ENCODE measurements at places on chromosomes 7 and 10.

GRCh38 chr7:1137517-1138167 is 22.4 kb downstream of the ZFAND2A start:
- no peak for DNase-seq

DNA sequence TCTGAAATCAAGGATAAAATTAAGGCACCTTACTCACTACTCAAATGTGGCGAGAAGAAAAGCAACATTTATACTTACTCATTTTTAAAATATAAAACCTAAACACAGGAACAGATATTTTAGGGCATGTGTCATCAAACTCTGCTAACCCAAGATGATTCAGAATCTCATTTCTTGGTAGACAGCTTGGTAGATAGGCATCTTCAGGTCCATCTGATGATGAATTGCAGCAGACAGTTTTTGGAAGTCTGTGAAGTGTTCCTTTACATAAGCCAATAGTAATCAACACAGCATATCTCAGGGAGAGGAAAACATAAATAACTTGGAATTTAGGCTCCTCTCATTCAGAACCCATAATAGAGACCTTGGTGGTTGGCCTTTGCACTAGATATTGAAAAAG is 3.4 kb downstream of the HIPK2 start:
- DNase-seq: peak; percentile 43

DNA sequence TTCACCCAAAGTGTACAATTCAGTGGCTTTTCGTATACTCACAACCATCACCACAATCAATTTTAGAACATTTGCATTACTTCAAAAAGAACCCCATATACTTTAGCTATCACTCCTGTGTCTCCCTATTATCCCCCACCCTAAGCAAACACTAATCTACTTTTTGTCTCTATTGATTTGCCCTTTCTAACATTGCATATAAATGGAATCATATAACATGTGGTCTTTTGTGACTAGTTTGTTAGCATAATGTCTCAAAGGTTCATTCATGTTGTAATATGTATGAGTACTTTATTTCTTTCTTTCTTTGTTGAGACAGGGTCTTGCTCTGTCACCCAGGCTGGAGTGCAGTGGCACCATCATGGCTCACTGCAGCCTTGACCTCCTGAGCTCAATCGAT is 21.0 kb upstream of the DNAJC12 start:
- DNase-seq: no peak

DNA sequence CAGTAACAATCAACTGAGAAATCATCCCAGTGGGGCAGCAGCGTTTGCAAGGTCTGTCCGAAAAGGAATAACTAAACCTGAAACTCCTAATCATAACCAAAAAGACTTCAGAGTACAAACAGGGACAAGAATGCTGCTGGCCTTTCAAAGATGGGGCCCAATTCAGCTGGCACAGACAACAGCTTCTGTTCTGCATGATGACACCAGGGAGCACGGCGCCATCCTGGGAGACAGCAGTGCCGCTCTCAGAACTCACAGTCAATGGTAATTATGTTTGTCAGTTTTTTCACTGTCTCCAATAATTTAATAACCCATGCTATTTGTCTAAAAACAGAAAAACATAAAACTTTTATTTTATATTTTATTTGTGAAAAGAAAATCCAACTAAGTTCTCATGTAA is 90.0 kb downstream of the LARP4B start:
- DNase-seq: no peak

DNA sequence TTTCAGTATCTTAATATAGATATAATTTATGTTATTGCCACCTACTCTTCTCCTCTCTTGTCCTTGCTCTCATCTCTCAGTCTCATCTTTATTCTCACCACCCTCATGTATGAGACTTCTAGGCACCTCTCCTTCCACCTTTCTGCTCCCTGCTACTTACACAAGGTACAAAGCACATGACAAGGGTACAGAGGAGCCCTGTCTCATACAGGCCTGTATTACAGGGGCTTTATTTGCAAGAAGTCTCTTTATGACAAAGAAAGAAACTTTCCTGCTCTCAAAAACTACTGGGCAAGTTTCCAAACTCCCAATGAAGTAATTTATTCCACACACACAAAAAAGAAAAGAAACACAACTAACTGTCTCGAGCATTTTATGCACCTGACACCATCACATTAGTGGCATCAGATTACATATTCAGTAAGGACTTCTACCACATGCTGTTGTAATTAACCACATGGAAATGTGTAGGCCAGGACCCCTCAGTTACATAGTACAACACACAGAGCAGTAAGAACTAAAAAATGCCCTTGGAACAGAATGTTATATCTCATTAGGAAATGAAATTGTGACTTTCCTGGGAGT is 253.1 kb downstream of the FZD1 start:
- peak; percentile 67 for DNase-seq

GRCh38 chr10:6543431-6544005 is 36.6 kb downstream of the PRKCQ start:
- no peak for DNase-seq

GRCh38 chr7:98107313-98107721 is 655 bp downstream of the LMTK2 start:
- DNase-seq: peak; percentile 19

- no peak for DNase-seq
These were observed 567.8 kb downstream of the IPMK start for GRCh38 chr10:57699944-57700343.

DNA sequence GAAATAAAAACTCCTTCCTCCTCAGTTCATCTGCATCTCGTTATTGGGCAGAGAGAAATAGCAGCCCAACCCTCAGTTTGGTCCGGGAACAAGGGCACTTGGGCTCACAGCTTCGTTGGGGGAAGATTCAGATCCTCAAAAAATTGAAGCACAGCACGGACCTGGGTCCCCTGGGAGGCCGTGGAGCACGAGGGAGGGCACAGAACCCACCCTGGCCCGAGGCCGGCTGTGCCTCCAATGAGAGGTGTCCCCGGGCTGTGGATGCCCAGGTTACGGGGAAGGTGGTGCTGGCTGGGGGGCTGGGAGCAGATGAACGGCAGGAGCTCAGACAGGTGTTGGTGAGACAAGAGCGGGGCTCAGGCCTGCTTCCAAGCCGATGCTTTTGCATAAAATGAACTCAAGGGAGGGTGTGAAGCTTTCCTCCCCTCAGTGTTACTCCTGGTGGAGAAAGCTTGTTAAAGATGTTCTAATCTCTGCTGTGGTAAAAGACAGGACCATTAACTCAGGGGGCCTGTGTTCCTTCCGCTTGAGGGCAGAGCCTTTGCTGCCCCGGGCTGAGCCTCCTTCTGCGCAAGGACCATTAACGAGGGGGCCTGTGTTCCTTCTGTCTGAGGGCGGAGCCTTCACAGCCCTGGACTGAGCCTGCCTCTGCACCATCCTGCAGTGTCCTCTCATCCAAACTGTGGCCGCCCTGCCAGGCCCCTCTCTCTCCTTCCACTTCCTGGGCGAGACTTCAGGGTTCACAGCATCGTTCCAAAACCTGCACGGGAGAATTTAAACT is 302.2 kb downstream of the ADARB2 start:
- no peak for DNase-seq

- no peak for DNase-seq
These were observed 41.3 kb downstream of the AMZ1 start for GRCh38 chr7:2729031-2729892.

GRCh38 chr10:24920907-24921881 is 31.2 kb downstream of the PRTFDC1 start:
- peak; percentile 92 for DNase-seq

DNA sequence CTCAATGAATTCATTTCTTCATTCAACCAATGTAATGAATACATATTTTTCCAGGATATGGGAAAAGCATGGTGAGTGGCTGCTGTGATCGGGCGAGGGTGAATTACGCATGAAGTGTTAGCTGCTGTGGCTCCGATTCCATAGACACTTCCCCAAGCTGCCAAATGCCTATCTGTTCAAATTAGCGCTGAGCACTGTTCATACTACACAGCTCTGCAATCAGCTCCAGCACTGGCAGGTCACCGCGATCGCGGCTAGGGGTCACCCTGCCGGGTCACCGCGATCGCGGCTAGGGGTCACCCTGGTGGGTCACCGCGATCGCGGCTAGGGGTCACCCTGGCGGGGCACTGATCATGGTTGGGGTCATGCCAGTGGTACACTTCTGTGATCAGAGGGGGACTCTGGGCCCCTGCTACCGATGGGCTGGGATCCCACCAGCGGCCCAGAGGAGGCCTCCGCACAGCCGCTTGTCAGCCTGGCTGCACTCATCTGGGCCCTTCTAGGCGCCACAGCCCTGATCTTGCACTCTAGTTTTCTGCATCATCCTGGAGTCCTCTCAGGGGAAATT is 49.3 kb downstream of the JAKMIP3 start:
- DNase-seq: no peak

- DNase-seq: no peak
These were observed 67.3 kb downstream of the AFAP1L2 start for GRCh38 chr10:114336823-114337509.

DNA sequence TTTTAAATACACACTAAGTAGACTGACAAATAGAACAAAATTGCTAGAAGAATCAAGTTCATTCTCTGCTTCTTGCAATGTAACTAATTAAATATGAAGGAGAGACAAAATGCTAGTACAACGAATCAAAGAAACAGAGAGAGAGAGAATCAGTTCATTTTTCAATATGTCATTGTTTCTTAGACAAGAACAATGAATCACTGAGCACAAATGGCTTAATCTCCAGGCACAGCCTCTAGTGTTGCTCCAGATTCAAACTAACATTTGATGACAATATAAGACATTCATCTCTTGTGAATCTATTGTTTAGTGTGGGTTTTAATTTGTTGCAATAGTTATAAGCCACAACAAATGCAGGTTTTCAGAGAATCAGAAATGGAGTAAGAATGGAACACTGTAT is 357.4 kb upstream of the TMEM229A start:
- DNase-seq: no peak

DNA sequence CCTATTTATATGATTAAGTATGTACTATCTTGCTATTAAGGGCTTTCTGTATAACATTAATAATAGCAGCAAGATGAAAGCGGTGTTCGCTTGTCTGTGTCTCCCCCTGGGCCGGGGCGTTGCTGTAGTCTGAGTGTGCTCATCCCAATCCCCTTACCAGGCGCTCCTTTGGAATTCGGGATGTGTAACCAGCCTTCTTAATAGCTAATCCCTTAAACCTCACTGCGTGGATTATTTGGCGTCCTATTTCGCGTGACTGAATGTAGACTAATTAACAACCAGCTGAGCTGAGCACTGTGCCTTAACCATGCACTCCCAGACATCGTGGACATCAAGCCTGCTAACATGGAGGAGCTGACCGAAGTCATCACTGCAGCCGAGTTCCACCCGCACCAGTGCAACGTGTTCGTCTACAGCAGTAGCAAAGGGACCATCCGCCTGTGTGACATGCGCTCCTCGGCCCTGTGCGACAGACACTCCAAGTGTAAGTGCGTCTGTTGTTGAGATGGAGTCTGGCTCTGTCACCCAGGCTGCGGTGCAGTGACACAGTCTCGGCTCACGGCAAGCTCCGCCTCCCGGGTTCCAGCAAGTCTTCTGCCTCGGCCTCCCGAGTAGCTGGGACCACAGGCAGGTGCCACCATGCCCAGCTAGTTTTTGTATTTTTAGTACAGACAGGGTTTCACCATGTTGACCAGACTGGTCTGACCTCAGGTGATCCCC is 36.6 kb downstream of the BNIP3 start:
- DNase-seq: no peak

DNA sequence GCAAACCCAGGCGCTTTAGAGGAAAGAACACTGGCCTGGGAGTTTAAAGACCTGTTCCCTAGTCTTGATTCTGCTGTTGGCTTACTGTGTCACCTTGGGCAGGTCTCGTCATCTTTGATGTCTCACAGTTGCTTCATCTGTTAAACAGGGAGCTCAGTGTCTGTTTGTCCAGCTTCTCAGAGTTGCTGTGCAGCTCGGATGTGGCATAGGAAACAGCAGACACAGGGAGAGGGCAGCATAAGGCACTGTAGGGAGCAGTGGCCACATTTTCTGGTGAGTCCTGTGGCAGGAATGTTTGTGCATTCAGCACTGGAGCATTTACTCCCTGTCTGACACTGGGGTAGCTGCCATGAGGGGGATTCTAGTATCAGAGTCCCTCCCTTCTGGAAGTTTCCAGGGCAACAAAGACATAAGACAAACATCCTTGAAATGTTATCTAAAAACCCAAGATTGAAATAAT is 2.0 kb downstream of the REPIN1 start:
- peak; percentile 85 for DNase-seq

DNA sequence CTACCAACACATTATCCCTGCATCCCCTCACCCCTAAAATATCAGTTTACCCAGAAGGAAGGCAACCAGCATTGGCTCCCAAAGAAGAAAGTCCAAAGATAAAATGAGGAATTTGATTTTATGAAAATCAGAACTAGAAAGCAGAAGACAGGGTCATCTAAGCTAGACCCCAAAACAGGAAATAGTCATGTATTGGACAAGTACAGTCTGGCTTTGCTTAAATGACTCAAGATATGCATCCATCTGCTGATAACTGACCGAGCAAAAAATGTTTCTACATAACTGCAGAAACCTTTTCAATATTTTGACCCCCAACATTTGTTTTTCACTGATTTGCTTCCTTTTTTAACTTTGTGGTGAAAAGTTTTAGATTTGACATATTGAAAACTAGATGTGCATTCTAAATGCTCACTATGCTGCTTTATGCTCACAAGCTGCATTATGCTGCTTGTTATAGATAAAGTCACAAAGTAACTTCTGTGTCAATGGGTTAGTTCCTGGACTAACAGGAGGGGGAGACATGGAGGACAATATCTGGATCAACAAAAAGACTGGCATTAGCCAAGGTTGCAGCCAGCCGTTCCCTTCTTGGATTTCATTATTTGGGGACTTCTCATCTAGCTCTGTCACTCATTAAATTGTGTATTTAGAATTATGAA is 227.0 kb downstream of the INHBA start:
- no peak for DNase-seq

DNA sequence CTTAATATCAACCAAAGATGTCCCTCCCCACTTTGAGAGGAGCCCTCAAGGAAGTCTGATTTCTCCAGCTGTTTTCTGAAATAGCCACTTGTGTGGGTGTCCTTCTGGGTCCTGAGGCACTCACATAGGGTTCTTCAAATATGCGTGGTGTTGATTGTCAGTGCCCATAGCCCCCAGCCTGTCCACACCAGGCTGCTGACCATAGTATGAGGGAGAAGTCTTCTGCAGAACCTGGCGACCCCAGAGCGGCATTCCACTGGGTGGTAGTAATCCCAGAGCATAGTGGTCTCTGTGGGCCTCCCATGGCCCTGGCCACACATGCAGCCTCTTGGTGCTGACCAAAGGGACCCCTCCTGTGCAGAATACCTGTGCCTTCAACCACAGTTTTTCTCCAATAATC is 82.7 kb upstream of the MACROH2A2 start:
- DNase-seq: no peak

GRCh38 chr10:14020037-14020664 is 310.6 kb downstream of the FRMD4A start:
- no peak for DNase-seq
